ENCODE measurements at places on chromosomes 1 and 21. TPM values are rescaled to one million over a fixed set of nuclear protein-coding genes. Genes with fewer than 3 reads are reported as not detected.

DNA sequence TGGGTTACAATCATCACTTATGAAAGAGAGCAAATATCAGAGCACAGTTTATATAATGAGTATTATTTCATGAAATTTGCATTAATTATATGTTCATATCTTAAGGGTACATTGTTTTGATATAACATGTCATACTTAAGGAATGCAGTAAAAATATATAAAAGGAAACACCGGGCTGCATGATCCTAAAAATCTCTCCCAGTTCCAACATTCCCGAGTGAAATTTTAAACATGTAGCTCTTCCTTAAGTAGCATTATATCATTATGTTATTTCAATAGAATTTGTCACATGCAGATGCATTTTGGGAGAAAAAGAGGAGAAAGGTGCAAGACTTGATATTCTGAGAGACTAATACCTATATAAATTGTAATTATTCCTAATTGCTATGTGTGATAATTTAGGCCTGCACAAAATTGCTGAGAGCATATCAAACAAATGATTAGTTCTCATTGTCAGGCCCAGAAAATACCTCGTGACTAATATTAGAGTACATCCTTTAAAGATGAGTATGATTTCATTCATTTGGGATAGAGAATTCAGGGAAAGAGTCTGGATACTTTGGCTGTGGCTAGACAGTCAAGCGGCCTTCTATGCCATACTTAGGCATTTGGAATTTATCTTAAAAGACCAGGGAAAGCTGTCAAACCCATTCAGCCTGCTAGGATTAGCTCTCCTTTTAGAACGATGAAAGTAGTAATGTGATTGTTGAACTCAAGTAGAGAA is 86.8 kb downstream of the ADGRL2 start:
- no peak for DNase-seq

The ENAH gene
- total RNA-seq, result 0.62 TPM

DNA sequence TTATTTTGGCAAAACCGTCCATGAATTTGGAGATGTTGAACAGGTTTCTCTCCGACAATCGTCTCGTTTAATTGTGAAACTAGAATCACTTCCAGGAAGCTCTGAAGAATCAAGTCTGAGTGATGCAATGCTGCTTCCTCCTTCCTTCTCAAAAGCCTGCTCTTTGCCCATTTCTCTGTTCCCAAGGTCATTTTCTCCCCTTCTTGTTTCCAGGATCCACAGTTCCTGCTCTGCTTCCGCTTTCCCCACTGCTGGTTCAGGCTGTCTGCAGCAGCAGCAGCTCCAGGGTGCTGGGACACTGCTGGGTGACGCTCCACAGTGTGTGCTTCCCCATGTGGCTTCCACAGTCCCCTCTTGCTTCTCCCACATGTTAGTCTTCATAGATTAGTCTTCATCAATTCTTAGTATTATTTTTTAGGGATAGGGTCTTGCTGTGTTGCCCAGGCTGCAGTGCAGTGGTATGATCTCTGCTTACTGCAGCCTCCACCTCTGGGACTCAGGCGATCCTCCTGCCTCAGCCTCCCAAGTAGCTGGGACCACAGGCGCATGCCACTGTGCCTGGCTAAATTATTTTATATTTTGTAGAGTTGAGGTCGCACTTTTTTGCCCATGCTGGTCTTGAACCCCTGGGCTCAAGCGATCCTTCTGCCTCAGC is 156.2 kb downstream of the DYRK1A start:
- no peak for DNase-seq

DNA sequence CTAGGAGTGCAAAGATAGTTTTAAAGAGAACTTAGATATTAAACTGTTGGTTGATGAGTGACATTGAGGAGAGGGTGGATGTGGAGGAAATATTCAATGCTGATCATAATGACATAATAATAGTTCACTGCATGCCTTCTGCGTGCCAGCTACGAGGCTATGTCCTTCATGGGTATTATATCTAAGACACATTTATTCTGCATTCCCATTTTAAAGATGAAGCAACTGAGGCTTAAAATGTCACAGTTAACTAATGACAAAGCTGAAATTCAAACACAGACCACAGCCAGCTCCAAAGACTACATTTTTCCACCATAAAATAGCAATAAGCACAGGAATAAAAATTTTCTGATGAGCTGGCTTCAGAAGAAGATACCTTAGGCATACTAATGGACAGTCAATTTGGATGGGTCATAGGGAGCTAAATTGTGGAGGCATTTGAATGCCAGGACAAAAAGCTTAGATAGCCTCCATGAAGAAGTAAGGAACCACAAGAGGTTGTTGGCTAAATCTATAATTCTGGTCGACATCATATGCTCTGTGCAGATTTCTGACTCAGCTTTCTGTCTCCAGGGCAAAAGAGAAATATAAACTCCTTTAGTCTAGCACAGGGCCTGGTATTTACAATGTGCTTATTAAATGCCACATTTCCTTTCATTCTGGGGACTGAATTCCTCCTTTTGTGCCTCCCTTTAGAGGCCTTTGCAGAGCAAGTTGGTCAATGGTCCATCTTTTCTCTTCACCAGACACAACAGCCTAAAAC is 71.2 kb upstream of the NRIP1 start:
- no peak for DNase-seq

DNA sequence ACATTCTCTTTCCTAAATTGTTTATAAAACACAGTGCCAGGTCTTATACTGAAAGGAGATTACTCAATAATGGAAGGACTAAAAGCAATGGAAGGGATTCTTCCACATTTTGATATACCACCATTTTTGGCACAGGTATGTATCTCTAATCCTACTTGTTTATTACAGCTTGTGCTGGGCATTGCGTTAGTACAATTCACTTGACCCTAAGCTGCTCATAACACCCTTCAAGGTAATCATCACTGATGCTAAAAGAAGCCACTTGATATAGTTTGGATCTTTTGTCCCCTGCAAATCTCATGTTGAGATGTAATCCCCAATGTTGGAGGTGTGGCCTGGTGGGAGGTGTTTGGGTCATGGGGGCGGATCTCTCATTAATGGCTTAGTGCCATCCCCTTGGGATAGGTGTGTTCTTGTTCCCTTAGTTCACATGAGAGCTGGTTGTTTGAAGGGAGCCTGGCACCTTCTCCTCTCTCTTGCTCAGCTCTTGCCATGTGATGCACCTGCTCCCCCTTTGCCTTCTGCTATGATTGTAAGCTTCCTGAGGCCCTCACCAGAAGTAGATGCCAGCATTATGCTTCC is 71.1 kb downstream of the NIBAN1 start:
- DNase-seq, result no peak

Measured in activated CD4-positive, alpha-beta T cell treated with anti-CD3 and anti-CD28 coated beads for 36 hours (primary cell).